Lung (tissue), 17 donors: ENCODE measurements at places on chromosomes 2 and 18. TPM values are rescaled to one million over a fixed set of nuclear protein-coding genes. Genes with fewer than 3 reads are reported as not detected.

DNA sequence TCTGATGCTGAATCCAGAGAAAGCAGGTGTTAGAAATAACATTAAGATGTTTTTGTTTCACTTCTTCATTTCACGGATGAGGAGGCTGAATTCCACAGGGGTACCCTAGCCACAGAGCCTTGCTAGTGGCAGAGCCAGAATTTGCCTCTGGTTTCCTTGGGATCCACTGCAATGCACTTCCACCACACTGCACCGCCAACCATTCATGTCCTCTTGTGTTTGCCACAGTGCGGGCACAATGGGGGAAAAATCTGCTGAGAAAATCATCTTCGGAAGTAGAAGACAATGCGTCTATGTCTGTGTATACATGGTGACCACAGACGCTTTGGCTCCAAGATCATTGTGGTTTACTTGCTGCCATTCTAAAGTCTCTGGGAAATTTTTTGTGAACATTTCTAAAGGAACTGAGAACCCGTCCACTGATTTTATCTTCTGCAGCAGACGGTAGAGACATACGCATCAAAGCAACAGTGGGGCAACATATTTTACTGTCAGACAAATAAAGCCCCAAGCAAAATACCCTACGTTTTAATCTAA, 14.9 kb downstream of the ICOS start:
- H3K27ac ChIP-seq, result no peak overlapping the region
- H3K4me3 ChIP-seq, result no peak overlapping the region
- H3K36me3 ChIP-seq, result no peaks in the 10 kb centered on the region
- no peaks in the 10 kb centered on the region for H3K4me1 ChIP-seq

DNA sequence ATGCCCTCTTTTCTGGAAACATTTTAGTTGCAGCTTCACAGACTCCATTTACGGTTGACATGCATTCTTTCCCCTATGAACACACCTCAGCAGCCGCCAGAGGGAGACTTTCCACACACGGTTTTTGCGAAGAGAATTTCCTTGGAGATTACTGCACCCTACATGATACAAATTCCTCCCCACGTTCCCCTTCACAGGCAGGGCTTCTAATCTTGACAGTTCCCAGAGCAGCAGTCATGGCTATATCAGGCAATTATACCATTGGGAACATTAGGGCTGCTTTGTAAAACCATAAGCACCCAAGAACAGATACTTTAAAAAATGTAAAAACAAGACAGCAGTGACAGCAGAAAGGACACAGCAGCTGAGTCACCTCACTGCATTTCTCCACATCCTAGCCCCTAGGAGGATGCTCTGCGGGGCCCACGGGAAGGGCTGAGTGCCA, 253.8 kb downstream of the TGIF1 start:
- no peaks in the 10 kb centered on the region for H3K27me3 ChIP-seq
- DNase-seq, result peak; percentile 77
- no peaks in the 10 kb centered on the region for H3K4me1 ChIP-seq
- H3K36me3 ChIP-seq, result no peaks in the 10 kb centered on the region

DNA sequence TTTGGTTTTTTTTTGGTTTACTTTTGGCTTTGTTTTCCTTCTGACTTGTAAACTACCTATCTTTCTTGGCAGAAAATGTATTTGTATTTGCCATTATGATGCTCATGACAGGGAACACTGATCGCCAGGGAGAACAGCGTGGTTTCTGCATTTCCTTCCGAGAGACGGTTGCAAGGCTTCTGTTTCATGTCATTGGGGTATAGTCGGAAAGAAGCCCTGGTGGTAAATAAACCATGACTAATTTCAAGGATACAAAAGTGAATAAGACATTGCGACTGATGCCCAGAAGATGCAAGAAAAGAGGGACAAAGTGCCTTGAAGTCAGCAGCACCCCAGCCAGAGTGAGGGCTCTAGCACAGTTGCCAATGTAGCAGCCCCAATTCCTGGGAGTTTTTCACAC, 4.2 kb upstream of the CAPN14 start:
- no peak overlapping the region for H3K27ac ChIP-seq
- no peak for DNase-seq
- no peak overlapping the region for H3K4me3 ChIP-seq
- H3K27me3 ChIP-seq, result peaks cover 2% of the 10 kb centered on the region
- no peaks in the 10 kb centered on the region for H3K4me1 ChIP-seq
- no peaks in the 10 kb centered on the region for H3K36me3 ChIP-seq

DNA sequence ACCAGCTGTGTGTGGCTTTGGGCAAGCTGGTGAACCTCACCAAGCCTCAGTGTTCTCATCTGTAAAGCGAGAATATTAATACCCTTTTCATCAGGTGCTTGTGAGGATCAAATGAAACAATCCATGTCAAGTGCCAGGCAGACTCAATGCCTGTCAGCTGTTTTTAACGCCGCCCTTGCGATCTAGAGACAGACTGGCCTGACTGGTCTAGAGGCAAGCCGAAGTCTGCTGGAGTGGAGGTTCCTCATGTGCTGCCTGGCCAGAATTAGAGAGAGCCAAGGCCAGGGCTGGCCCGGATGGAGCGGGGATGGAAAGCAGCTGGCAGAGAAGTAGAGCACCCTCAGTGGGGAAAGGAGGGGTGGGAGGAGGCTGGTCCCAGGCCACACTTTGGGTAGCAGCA, 74.5 kb upstream of the B3GNT7 start:
- no peaks in the 10 kb centered on the region for H3K27me3 ChIP-seq
- H3K4me3 ChIP-seq, result no peak overlapping the region
- peak; percentile 28 for DNase-seq
- H3K36me3 ChIP-seq, result no peaks in the 10 kb centered on the region

DNA sequence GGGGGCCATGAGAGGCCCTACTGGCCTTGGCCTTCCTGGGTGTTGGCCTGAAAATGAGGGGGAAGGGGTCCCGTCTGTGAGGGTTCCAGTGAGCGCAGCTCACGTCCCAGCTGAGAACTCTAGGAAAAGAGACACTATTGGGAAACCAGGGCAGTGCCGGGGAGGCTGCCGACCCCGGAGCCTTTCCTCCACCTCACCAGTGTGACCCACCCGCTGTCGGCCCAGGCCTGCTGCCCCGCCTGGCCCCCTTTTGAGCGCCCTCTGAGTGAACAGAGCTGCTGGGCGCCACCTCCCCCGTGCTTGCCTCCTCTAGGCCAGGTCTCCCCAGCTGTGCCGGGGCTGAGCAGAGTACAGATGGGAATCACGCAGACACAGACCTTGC, 17.5 kb upstream of the ARHGEF4 start:
- DNase-seq, result no peak
- H3K27me3 ChIP-seq, result no peaks in the 10 kb centered on the region
- H3K4me1 ChIP-seq, result peaks cover 8% of the 10 kb centered on the region
- H3K36me3 ChIP-seq, result no peaks in the 10 kb centered on the region
- H3K27ac ChIP-seq, result no peak overlapping the region

DNA sequence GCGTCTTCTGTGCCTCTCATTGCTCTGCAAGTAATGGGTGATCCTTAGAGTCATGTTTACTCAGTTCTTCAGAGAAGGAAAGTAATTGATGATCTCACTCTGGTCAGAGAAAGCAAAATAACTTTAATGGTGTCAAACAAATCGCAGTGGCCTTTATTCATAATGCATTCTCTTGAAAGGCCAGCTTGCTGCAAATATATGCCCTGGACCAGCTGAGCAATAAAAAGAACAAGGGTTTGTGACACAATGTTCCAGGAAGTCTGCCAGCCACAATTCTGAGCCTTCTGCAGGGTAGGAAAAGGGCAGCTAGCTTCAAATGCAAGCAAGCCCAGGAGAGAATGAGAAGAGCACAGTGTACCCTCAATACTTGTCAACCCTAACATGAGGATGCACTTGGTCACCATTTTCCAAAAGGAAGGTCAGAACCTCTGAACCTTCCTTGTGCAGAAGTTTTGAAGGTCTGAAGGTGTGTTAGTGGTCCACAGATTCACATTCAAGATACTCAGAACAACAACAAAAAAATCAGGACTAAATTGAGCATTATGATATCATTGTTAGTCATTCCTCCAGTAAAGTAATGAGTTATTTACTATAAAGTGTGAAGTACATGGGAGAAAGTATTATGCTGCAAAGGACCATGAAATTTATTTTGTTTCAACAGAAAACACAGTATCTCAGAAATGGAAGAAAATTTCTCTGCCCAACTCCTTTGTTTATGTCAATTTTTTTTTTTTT, 355.6 kb downstream of the PAX3 start:
- peak; percentile 14 for DNase-seq
- H3K4me1 ChIP-seq, result no peaks in the 10 kb centered on the region
- no peak overlapping the region for H3K27ac ChIP-seq
- H3K4me3 ChIP-seq, result no peak overlapping the region
- no peaks in the 10 kb centered on the region for H3K27me3 ChIP-seq

- no peak overlapping the region for H3K4me3 ChIP-seq
- no peaks in the 10 kb centered on the region for H3K27me3 ChIP-seq
- no peaks in the 10 kb centered on the region for H3K36me3 ChIP-seq
- DNase-seq, result no peak
- H3K4me1 ChIP-seq, result peaks cover 12% of the 10 kb centered on the region
- H3K27ac ChIP-seq, result no peak overlapping the region
These were observed 205.1 kb downstream of the CTIF start for GRCh38 chr18:48743886-48744285.

DNA sequence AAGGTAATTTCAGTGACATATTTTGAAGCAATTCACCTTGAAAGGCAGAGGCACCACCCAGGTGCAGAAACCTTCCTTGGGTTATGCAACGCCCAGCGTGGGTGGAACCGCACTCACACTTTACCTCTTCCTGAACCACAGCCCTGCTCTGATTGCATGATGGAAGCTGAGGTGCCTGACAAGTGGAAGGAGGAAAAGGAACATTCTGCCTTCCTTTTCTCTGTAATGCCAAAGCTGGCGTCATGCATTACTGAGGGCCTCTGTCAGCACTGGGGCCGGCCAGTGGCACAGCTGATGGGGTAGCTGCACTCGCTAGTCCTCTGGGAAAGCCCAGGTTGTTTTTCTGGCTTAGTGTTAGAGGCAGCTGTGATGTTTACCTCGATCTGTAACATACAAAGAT, 266.5 kb downstream of the NEDD4L start:
- DNase-seq, result peak; percentile 68
- H3K4me3 ChIP-seq, result no peak overlapping the region
- H3K36me3 ChIP-seq, result no peaks in the 10 kb centered on the region
- H3K27ac ChIP-seq, result peak overlapping the region; percentile 75
- H3K4me1 ChIP-seq, result peaks cover 20% of the 10 kb centered on the region

GRCh38 chr2:10245661-10246060, 57.0 kb upstream of the HPCAL1 start:
- no peak for DNase-seq
- H3K27me3 ChIP-seq, result no peaks in the 10 kb centered on the region
- H3K36me3 ChIP-seq, result no peaks in the 10 kb centered on the region
- no peaks in the 10 kb centered on the region for H3K4me1 ChIP-seq

GRCh38 chr18:35458677-35459441, 38.9 kb downstream of the INO80C start:
- H3K4me3 ChIP-seq, result no peak overlapping the region
- peak overlapping the region; percentile 58 for H3K27ac ChIP-seq
- H3K27me3 ChIP-seq, result no peaks in the 10 kb centered on the region
- no peaks in the 10 kb centered on the region for H3K36me3 ChIP-seq
- H3K4me1 ChIP-seq, result peaks cover 6% of the 10 kb centered on the region
- DNase-seq, result peak; percentile 52

GRCh38 chr2:73285159-73285739, 971 bp upstream of the FBXO41 start:
- H3K27ac ChIP-seq, result no peak overlapping the region
- H3K27me3 ChIP-seq, result peaks cover 55% of the 10 kb centered on the region
- H3K4me3 ChIP-seq, result no peak overlapping the region

GRCh38 chr18:35284841-35285240, 5.2 kb downstream of the ZSCAN30 start:
- H3K4me3 ChIP-seq, result no peak overlapping the region
- H3K36me3 ChIP-seq, result peaks cover 10% of the 10 kb centered on the region
- H3K27ac ChIP-seq, result no peak overlapping the region

DNA sequence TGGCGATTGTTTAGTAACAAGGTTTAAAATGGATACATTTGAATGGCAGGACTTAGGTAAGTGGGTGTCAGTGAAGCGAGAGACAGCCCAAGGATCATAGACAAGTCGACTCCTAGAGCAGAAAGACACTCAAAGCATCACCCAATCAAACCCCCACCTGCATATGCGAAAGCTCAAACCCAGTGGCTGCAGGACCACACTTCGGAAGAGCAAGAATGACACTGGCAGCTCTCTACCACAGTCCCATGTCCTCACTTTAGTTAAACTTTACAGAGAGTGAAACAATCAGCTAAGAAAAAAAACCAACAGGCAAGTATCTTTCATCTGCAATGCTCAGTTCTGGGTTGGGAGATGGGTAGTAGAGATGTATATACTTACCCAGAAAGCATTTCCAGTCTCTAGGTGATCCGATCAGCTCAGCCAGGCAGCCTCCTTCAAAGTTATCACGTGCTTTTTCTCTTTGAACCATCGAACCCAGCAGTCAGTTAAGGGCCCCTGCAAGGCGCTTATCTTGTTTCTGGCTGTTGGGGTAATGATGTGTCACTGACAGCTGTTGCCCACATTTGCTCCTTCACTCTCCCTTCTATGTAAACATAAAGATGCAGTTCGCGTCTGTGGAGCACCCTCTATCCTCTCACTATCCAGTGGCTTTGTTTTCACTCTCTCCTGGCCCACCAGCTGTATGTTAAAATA, 357.5 kb upstream of the ID2 start:
- H3K4me1 ChIP-seq, result peaks cover under 1% of the 10 kb centered on the region
- H3K4me3 ChIP-seq, result no peak overlapping the region
- no peaks in the 10 kb centered on the region for H3K27me3 ChIP-seq
- no peak overlapping the region for H3K27ac ChIP-seq

GRCh38 chr2:103285354-103285753, 523.5 kb downstream of the TMEM182 start:
- no peak overlapping the region for H3K4me3 ChIP-seq
- H3K27ac ChIP-seq, result no peak overlapping the region
- H3K4me1 ChIP-seq, result no peaks in the 10 kb centered on the region
- DNase-seq, result no peak
- H3K36me3 ChIP-seq, result no peaks in the 10 kb centered on the region
- no peaks in the 10 kb centered on the region for H3K27me3 ChIP-seq

DNA sequence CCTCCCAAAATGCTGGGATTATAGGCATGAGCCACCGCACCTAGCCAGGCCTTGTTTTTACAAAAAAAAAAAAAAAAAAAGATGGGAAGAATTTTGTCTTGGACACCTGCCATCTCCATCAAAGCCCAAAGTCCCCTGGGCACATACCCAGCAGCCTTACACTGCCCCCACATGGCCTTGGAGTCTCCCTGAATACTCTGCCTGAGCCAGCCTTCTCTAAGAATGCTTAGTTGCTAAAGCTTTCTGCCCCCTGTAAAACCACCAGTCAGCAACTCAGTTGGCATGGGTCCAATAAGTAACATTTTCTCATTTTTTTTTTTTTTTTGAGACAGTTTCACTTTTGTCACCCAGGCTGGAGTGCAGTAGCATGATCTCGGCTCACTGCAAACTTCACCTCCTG, 40.6 kb downstream of the SPC25 start:
- H3K27ac ChIP-seq, result no peak overlapping the region
- H3K4me1 ChIP-seq, result no peaks in the 10 kb centered on the region
- peak; percentile 48 for DNase-seq
- H3K4me3 ChIP-seq, result no peak overlapping the region

Gene LRRC30
- not detected for total RNA-seq

Gene CYTIP
- total RNA-seq, result 37.4 TPM

Gene DSC2
- total RNA-seq, result 15.4 TPM

Gene IL37
- not detected for total RNA-seq
